K562 (cell line): ENCODE measurements at places on chromosomes 7 and 10.
A peak's percentile ranks its signal among the peaks of the same experiment; 100 is the strongest.

DNA sequence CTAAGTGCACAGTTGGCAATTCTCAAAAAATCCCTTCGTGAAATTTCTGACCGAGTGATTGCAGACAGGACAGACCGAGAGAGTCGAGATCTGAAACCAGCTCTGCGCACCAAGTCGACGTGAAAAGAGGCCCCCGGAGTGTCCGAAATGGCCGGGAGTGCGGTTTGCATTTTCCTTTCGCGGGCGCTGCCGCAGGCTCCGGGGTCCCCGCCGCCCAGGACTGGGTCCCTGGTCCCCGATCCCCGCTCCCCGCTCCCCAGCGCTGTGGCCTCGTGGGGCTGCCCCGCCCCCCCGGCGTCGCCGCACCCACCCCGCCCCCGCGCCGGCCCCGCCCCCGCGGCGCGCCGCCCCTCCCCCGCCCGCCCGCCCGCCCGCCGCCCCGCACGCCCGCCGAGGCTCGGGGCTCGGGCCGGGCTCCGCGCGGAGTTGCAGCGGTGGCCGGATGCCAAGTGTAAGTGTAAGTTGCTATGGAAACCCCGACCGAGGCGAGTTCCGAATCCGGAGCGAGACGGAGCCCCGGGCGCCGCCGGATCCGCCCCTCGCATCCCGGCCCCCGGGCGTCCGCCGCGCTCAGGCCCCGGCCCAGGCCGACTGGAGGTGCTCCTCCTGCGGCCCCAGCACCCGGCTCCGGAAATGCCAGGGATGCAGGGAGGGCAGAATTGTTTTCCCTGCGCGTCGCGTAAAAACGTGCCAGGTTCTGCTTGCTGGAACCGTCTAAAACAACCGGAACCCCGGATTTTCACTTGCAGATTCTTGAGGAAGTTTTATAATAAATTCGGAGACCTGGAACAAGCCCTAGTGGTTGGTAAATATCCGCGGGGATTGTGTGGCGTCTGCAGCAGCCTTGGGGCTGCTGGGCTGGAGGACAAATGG lies 4.6 kb downstream of the BMI1 start:
- peak; percentile 81 for DNase-seq
- peaks cover 6% of the 10 kb centered on the region; the same call in 2 of the 3 replicates for H3K27me3 ChIP-seq
- H3K27ac ChIP-seq = peak overlapping the region; percentile 68
- H3K36me3 ChIP-seq = peaks cover 45% of the 10 kb centered on the region

DNA sequence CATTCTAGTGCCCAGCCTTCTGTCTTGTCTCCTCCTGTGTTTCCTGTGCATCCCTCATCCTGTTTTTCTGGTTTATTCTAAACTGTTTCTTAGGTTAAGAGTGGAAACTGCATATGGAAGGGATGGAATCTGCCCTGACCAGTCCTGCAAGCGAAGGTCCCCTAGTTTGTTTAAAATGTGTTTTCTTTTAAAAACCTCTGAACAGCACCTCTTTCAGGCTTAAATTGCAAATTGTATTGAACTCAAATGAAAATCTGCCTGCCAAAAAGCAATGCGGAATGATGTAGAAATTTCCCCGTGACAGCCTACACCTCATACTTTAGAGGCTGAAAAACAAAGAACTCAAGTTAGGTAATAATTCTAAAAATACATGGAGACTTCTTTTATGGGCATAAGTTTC lies 222.8 kb upstream of the IMMP2L start:
- no peaks in the 10 kb centered on the region for H3K4me1 ChIP-seq
- no peak overlapping the region for H3K27ac ChIP-seq
- H3K36me3 ChIP-seq = no peaks in the 10 kb centered on the region

- H3K27ac ChIP-seq = no peak overlapping the region
Measured at GRCh38 chr7:120394595-120394994, 121.6 kb downstream of the KCND2 start.

DNA sequence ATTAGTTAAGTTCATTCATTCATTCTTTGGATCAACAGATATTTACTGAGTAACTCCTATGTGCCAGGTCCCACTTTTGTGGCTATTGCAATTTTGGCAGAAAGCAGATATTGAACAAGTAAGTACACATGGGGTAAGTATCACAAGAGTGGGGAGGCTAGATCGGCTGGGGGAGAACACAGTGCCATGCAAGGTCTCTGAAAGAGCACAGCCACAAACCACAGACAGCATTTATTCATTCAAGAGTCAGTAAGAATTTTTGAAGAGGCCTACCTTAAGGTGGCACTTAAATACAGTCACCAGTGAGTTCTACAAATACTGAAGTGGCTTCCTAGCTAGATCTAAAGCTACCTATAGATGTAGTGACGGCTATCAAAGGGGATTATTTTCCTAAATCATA lies 304.2 kb downstream of the RNLS start:
- no peaks in the 10 kb centered on the region for H3K36me3 ChIP-seq
- H3K4me1 ChIP-seq = no peaks in the 10 kb centered on the region
- H3K27ac ChIP-seq = no peak overlapping the region
- DNase-seq = no peak

- DNase-seq = no peak
- no peaks in the 10 kb centered on the region for H3K4me1 ChIP-seq
- H3K4me3 ChIP-seq = no peak overlapping the region
- no peaks in the 10 kb centered on the region for H3K27me3 ChIP-seq
- no peak overlapping the region for H3K27ac ChIP-seq
Measured at GRCh38 chr10:76459016-76459730, 1027.7 kb downstream of the LRMDA start.

DNA sequence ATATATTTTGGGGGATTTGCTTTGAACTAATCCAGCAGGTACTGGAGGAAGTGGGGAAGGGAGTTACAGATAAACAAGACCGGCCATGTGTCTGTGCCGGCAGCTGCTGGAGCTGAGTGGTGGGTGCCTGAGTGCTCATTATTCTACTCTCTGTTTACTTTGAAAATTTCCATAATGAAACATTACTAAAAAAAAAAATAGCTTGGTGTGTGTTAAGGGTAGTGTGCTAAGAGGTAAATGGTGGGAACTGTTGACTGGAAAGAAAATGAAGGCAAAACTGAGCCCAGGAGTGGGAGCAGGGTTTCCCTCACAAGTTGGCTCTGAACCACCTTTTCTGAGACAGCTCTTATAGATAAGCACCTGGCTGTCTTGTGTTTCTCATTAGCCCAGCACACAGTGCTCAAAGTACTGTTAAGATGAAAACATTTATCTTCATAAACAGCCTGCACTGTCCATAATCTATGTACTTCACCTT lies 50.6 kb downstream of the PARD3 start:
- peaks cover 3% of the 10 kb centered on the region for H3K4me1 ChIP-seq
- peaks cover 6% of the 10 kb centered on the region; the same call in 1 of the 2 replicates for H3K27me3 ChIP-seq
- no peaks in the 10 kb centered on the region for H3K36me3 ChIP-seq
- no peak overlapping the region for H3K4me3 ChIP-seq
- peak; percentile 58 for DNase-seq

DNA sequence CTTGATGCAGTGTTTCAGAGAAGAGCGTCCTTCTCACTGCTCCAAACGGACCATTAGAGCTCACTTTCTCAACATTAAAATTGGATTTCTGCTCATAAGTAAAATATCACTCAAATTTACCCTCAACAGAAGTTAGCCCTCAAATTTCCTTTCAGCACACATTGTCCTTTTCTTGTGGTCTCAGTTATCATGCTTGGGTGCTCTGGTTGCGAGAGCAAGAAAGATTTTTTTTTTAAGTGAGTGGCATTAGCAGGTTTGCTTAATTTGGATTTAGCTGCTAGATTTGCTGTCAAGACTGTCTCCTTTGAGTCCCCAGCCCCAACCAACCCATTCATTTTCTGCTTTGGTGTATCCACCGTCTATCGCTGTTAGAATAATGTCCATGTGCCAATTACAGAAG lies 2.6 kb upstream of the CH25H start:
- H3K4me3 ChIP-seq = no peak overlapping the region
- no peak for DNase-seq
- H3K4me1 ChIP-seq = peaks cover 8% of the 10 kb centered on the region
- H3K36me3 ChIP-seq = no peaks in the 10 kb centered on the region
- H3K27ac ChIP-seq = no peak overlapping the region

DNA sequence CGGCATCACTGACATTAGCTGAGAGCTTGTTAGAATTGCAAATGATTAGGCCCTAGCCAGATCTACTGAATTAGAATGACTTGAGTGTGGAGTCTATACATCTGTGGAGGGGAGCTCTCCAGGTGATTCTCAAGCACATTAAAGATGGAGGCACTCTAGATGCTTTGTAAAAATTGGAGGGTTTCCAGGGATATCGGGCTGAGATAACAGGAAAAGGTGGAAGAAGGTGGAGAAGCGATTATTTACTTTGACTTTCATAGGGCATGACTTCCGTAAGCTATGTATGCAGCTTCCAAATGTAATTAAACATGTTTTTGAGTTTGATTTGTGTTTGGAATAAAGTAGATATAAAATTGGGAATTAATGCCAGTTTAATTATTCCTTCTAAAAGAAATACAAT lies 235.0 kb upstream of the PTN start:
- H3K27me3 ChIP-seq = no peaks in the 10 kb centered on the region
- H3K27ac ChIP-seq = no peak overlapping the region
- no peak for DNase-seq
- no peak overlapping the region for H3K4me3 ChIP-seq
- no peaks in the 10 kb centered on the region for H3K36me3 ChIP-seq
- H3K4me1 ChIP-seq = no peaks in the 10 kb centered on the region

GRCh38 chr10:3727268-3727667 lies 57.7 kb downstream of the KLF6 start:
- H3K4me3 ChIP-seq = no peak overlapping the region
- no peaks in the 10 kb centered on the region for H3K27me3 ChIP-seq
- no peak for DNase-seq
- H3K27ac ChIP-seq = no peak overlapping the region
- no peaks in the 10 kb centered on the region for H3K36me3 ChIP-seq

DNA sequence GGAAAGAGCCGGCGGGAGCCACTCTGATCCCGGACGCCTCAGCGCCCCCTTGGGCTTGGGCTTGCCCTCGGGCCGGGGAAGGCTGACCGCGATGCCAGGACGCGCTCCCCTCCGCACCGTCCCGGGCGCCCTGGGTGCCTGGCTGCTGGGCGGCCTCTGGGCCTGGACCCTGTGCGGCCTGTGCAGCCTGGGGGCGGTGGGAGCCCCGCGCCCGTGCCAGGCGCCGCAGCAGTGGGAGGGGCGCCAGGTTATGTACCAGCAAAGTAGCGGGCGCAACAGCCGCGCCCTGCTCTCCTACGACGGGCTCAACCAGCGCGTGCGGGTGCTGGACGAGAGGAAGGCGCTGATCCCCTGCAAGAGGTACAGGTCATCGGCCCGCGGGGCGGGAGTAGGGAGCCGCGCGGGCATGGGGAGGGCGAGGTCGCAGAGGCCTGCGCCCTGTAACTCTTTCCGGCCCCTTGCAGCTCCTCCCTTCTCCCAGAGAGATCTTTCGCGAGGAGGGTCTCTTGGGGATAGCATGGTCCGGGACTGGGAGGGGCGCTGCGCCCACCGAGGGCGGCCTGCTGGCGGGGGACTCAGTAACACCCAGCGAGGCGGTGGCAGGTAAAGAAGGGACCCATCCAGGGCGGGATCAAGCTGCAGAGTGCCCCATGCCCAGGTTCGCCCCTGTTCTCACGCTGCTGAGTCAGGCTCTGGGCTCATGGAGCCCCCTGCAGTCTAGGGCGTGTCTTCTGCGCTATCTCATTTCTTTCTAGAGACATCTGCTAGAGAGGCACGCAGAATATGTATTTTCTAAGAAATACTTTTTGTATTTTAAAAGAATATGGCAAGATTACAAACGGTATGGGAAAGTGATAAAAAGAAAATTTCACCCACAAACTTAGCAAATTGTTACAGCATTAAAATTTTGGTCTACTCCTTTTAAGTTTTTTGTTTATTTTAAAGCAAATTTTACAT lies 687 bp downstream of the EPDR1 start:
- peaks cover 21% of the 10 kb centered on the region for H3K4me1 ChIP-seq
- peak; percentile 77 for DNase-seq
- H3K36me3 ChIP-seq = no peaks in the 10 kb centered on the region
- no peak overlapping the region for H3K4me3 ChIP-seq
- peak overlapping the region; percentile 64 for H3K27ac ChIP-seq

GRCh38 chr7:7504910-7505704 lies 30.6 kb downstream of the COL28A1 start:
- no peaks in the 10 kb centered on the region for H3K4me1 ChIP-seq
- no peak overlapping the region for H3K4me3 ChIP-seq
- no peak overlapping the region for H3K27ac ChIP-seq
- H3K36me3 ChIP-seq = no peaks in the 10 kb centered on the region
- DNase-seq = no peak

GRCh38 chr7:40356871-40357709 lies 222.3 kb downstream of the SUGCT start:
- H3K4me1 ChIP-seq = no peaks in the 10 kb centered on the region; the same call in 2 of the 3 replicates
- H3K27ac ChIP-seq = no peak overlapping the region
- no peaks in the 10 kb centered on the region for H3K27me3 ChIP-seq
- no peaks in the 10 kb centered on the region for H3K36me3 ChIP-seq
- no peak for DNase-seq
- no peak overlapping the region for H3K4me3 ChIP-seq

DNA sequence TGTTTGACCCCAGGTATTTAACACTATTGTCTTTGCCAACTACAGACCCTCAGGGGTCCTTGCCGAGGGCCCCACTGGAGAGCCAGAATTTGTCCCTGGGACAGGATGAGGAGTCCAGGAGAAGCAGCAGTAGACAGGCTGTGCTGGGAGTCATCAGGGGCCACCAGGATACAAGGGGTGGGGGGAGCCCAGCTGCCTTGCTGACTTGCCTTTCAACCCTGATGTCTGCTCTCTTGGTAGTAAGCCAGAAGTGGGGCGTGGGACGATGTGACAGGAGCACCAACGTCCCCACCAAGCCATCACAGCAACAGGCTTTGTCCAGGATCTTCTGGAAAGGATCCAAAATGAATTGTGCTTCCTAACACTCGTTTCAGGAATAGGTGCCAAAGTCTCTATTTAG lies 62.4 kb upstream of the CDCA7L start:
- no peak overlapping the region for H3K27ac ChIP-seq
- H3K4me1 ChIP-seq = no peaks in the 10 kb centered on the region
- no peaks in the 10 kb centered on the region for H3K36me3 ChIP-seq
- peaks cover 5% of the 10 kb centered on the region for H3K27me3 ChIP-seq

DNA sequence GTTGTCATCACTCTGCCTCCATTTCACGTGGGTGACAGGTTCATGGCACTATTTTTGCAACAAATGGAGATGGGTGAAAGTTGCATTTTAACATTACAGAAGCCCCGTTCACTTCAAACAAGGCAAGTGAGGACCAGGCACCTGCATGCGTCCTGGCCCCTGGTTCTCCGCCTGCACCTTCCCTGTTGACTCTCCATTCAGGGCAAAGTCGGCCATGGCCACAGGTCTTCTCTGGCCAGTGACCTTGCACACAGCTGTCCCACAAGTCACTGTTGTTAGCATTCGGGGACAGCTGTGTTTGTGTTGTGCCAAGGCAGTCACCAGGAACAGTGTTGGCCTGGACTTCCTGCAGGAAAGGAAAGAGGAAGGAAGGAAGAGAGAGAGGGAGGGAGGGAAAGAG lies 554.9 kb downstream of the TCERG1L start:
- H3K27ac ChIP-seq = no peak overlapping the region
- no peak for DNase-seq
- H3K36me3 ChIP-seq = no peaks in the 10 kb centered on the region
- H3K27me3 ChIP-seq = no peaks in the 10 kb centered on the region; the same call in 1 of the 2 replicates
- H3K4me3 ChIP-seq = no peak overlapping the region
- no peaks in the 10 kb centered on the region for H3K4me1 ChIP-seq

GRCh38 chr7:44729949-44730590 lies 18.6 kb upstream of the ZMIZ2 start:
- DNase-seq = no peak
- H3K27me3 ChIP-seq = no peaks in the 10 kb centered on the region
- H3K4me1 ChIP-seq = peaks cover 15% of the 10 kb centered on the region
- no peak overlapping the region for H3K4me3 ChIP-seq

- H3K36me3 ChIP-seq = peaks cover 4% of the 10 kb centered on the region
- H3K4me1 ChIP-seq = peaks cover 2% of the 10 kb centered on the region; the same call in 1 of the 2 replicates
- DNase-seq = no peak
- no peak overlapping the region for H3K4me3 ChIP-seq
Measured at GRCh38 chr7:103132995-103133688, 15.8 kb downstream of the NAPEPLD start.
